AG08396 (cell line): ENCODE measurements at places on chromosomes 5 and 9.
A peak's percentile ranks its signal among the peaks of the same experiment; 100 is the strongest.

- DNase-seq, result no peak
These were observed 26.4 kb downstream of the JADE2 start for GRCh38 chr5:134551901-134552300.

GRCh38 chr5:84016085-84016484, 295.4 kb upstream of the HAPLN1 start:
- DNase-seq, result no peak

DNA sequence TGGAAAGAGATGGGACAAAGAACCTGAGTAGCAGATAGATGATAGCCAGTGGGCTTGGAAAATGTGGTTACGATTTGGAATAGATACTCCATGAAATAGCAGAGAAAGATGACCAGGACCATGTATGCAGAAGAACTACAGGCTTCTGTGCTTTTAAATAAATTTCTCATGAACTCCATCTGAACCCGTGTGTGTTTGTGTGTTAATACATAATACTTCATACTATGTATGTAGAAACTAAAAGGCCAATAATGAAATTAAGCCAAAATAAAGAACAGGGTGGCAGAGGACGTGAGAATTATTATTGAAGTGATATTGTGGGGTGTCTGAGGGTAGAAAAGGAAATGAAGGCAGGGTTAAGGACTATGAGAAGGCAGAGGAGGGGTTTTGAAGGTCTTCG, 385.1 kb upstream of the RPS23 start:
- DNase-seq, result no peak

- peak; percentile 31 for DNase-seq
These were observed 80.6 kb upstream of the SIMC1 start for GRCh38 chr5:176157656-176158055.

DNA sequence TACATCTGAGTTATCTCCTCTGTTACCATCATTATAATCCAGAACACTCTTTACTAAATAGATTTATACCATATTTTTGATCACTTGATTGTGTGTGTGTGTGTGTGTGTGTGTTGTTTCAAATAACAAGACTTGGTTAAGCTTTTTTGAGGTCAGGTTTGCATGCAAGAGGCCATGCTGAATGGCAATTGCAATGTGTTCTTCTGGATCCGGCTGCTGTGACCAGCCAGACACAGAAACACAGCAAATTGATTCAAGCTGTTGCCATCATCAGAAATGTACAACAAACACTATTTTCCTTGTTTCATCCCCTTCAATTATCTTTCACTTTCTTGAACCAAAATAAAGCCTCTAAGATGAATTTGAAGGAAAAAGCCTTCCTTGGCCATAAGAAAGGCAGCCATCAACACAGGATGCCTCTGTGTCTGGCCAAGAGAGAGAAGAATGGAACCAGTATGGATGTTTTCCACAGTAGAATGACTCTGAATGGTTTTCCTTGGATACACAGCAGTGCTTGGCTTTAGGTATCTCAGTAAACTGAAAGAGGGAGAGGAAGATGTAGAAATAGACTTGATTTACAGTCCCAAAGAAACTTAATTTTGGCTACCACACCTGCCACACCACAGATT, 53.9 kb downstream of the DPYSL3 start:
- no peak for DNase-seq
